Stimulated activated CD8-positive, alpha-beta memory T cell treated with anti-CD3 and anti-CD28 coated beads, Interleukin-15, amount 100 ng/mL, for 4 hours (primary cell): ENCODE measurements at places on chromosomes 3 and 15.

DNA sequence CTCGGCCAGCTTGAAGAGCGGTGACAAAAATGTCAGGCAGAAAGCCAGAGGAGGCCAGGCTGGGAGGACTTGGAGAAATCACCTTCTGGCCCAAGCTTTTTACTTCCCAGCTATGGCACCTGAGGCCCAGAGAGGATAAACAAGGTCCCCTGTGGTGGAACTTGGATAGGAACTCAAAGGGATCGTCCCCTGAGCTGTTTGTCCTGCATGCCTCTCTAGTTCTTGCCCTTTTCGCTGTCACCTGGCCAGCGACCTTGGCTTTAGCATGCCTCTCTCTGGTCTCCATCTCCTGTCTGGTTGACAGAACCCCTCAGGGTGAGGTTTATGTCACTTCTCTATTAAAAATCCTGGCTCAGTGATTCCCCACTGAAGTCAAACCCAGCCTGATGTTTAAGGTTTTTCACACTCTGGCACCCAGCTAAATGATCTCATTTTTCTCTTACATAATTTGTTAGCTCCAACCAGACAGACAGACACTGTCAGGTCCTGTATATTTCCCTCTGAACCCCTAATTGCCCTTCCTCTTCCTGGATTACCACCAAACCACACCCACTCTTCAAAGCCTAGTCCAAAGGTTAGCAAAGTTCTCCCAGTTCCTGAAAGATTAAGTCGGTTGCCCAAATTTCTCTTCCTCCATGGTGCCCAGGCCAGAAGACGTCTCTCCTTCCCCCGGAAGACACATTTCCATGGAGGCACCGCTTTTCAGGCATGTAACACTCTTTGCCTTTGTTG, 169.1 kb downstream of the FAM43A start:
- no peak for DNase-seq

- DNase-seq = no peak
Measured at GRCh38 chr3:102095383-102095782, 246.1 kb downstream of the NFKBIZ start.

DNA sequence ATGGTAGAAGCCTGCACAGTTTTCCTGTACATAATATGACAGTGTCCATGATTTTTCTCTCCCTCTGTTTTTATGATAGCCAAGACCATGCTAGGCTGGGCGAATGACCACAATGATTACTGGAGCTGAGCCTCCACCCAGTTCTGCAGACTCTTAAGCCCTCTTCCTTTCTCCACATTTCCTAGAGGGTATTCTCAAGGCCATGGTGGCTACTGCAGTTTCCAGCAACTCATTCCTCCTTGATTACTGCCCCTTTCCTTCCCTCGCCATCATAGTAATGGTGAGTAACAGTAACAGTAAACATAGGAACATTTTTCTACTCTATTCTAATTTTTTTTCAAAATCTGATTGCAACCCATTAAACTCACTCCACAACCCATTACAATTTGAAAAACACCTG, 20.2 kb downstream of the TNIK start:
- DNase-seq = no peak

DNA sequence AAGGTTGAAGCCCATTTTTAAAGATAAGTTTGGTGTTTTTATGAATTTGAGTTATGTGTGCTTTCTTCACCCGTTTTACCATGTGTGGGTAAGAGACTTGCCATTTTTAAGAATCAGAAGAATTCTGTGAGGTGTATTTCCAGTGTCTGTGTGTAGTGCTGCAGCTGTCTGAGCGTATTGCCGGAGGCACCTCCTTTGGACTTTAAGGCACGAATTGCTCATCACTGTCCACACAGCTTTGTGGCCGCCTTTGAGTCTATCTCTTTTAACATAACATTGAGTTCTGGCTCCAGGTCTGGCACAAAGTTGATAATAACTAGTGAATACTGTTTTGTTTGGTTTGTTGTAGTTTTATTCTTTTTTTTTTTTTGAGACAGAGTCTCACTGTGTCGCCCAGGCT, 25.8 kb downstream of the SCG5 start:
- no peak for DNase-seq

- no peak for DNase-seq
Measured at GRCh38 chr3:10733297-10733696, 82.7 kb upstream of the SLC6A11 start.

DNA sequence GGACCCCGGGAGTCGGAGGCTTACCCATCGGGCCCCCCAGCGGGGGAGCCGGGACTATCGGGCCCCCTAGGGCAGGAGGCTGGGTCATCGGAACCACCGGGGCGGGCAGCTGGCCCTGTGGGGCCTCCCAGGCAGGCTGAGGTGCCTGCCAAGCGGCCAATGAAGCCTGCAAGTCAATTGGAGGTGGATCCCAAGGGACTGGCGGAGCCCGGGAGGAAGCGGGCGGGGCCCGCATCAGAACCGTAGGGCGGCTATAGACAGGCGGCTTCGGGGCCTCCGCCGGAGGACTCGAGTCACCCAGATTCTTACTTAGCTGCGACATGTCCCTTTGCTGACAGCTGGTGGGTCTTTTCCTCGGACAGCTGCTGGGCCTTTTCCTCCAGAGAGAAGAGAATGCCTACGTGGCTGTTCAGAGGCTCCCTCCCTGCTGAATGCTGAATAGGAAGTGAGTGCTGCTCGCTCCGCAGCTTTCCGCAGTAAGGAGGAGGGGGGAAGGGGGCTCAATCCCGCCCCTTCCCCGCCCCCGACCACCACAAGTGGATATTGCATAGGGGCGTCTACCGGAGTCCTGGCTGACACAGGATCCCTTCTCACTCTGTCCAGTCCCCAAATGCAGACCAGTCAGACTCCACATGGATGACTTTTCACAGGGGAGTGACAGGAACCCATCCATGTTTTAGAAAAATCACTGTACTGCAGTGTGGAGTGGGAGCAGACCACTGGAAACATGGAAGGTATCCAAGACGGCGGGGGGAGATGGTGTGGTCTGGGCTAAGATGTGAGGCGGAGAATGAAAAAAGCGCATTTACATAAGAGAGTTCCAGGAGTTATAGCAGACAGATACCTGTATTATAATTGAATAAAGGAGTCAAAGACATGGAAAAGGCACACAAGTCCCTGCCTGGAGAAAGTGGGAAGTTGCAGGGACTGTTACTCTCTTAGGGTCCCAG, at the start of gene MAGEL2:
MAGEL2 (minus strand) TSS at position 447 of the 950 bp plus-strand sequence; CDS start at position 322, 125 bp downstream.
- no peak for DNase-seq
